C1 segment of cervical spinal cord (tissue), 14 donors: ENCODE measurements at places on chromosomes 12 and 14.

DNA sequence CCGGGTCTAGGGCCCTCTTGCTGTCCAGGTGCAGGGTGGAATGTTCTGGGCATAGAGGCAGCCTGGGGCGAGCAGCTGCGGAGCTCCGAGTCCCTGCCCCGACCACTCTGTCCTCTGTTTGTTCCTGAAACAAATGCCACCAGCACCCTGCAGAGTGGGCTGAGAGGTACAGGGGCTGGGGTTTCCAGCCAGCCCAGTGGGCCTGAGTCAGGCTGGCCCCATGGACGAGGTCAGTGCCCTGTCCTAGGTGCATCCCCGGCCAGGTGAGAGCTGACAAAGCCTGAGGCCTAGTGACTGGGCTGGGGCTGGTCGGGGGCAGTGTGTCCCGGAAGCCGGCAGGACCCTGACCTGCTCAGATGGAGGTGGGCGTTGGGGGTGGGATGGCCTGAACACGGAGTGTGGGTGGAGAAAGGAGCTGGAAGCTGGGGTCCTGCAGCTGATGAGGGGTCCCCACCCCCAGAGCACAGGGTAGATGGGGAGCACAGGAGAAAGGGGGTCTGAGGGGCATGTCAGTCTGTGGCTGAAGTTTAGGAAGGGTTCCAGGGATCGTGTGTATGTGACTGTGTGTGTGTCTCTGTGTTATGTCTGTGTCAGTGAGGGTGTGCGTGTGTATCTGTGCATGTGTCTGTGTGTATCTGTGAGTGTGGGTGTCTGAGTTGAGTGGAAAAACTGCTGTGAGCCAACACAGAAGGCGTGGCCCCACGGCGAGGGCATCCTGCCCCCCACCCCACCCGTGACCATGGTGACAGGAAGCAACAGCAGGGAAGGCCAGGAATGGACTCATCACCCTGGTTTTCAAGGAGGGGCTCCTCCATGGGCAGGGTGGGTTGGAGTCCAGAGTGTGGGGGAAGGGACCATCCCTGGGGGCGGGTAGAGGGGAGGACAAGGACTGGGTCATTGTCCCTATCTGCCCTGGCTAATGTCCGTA, 2.4 kb upstream of the CRIP1 start:
- DNase-seq: no peak

GRCh38 chr12:40011775-40012129, 94.1 kb downstream of the SLC2A13 start:
- DNase-seq: no peak

- no peak for DNase-seq
Observed at GRCh38 chr12:40634517-40635131, 57.6 kb upstream of the CNTN1 start.

DNA sequence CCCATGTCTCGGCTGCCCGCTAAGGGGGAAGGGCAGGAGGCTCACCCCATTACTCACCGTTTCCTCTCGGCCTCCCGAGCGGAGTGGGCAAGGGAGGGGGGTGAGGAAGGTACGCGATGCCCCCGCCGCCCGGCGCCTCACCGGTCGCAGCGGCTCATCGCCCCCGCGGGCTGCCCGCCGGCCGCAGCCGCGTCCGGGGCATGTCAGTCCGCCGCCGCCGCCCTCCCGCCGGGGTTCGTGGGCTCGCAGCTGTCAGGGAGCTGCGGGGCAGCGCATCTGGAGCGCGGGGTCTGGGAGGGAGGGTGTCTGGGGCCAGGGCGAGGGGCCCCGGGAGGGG, 461 bp downstream of the SLC8A3 start:
- DNase-seq: no peak

DNA sequence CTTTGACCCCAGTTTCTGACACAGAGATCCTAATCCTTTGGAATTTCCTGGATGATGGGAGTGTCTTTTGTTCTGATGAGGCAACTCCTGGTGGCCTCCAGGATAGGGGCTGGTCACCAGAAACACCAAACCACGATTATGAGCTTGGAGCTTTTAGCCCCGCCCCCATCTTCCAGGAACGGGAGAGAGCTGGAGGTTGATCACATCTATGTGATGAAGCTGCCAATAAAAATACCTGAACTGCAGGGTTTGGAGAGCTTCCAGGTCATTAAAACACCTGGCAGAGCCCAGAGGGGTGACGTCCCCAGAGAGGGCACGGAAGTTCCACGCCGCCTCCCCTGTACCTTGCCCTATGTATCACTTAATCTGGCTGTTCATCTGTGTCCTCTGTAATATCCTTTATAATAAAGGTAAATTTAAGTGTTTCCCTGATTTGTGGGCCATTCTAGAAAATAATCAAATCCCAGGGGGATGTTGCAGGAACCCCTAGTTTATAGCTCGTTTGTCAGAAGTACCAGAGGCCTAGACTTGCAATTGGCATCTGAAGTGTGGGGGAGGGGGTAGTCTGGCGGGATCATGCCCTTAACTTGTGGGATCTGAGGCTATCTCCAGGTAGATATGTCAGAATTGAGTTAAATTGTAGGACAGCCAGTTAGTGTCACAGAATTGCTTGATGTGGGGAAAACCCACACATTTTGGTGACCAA, 21.2 kb downstream of the APPL2 start:
- no peak for DNase-seq

DNA sequence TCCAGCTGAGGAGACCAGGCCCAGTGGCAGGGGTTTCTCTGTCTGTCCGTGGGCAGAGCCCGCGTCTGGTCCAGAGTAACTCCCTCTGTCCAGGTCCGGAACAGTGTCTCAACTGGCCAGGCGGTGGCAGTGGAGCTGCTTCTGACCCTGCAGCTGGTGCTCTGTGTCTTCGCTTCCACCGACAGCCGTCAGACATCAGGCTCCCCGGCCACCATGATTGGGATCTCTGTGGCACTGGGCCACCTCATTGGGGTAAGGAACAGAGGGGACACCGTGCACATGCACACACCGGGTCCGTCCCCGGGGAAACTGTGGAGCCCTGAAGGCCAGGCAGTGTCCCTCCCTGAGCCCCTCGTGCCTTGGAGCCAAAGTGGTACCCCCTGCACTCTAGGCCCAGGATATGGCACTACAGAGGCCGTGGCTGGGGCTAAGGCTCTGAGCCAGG, 1.5 kb downstream of the AQP6 start:
- DNase-seq: peak; percentile 38

DNA sequence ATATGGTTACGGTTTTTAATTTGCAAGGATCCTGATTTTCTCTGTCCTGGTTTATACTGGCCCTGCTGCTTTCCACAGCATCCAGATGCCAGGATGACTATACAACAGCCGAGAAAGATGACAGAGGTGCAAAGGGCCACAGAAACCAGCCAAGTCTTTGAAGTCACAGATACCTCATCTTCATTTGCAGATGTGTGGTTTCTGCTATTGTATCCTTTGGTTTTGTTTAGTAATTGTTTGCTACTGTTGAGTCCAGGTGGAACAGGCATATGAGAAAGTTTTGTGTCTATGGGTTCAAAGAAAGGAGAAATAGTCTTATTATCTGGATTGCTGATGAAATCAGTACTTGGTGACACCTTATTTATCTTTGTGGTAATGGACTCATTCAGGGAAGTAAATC, 17.3 kb upstream of the KLHL42 start:
- no peak for DNase-seq

DNA sequence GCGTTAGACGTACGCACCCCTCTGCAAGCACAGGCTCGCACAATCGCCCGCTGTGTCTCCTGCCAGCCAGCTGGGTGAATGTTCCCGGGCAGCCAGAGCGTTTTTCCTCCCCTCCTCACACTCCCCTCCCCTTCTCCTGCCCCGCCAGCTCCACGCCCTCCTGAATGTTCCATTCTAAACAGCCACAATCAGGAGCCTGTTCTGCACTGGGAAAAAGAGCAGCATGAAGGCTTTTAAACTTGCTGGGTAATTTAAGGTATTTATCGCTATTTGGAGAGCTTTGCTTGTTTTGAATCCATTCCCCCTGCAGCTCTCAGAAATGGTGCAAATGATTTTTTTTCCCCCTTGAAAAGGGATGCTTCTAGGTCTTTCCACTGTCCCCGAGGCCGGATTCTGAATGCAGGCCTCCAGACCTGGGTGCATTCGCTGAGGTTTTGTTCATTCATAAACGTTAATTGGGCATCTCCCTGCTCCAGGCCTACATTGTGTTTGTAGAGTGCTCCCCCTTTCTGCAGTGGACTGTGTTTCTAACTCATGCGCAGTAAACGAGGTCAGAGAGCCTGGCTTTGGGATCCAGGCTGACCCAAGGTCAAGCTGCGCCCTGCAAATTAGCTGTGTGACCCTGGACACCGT, 212.5 kb downstream of the CHST11 start:
- peak; percentile 88 for DNase-seq

- no peak for DNase-seq
Observed at GRCh38 chr12:38838056-38838850, 67.1 kb downstream of the CPNE8 start.

DNA sequence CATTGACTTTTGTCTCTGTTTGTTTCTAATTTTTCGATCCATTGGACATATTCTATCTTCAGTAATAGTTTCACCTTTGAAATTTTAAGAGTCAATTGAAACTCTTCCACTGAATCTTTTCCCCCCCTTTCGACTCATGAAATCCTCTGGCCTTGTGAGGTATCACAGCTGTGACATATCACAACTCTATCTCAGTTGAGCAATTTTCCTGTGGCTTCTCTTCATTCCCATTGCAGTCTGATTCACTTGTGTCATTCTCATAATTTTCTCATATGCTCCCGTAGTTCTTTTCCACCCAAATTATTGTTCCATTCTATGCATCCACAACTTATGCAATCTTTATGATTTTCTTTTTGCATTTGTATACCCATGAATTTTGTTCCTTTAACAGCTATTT, 261.6 kb downstream of the DACT1 start:
- DNase-seq: no peak

GRCh38 chr14:68526512-68527091, 266.3 kb downstream of the ZFP36L1 start:
- DNase-seq: no peak

- no peak for DNase-seq
Observed at GRCh38 chr12:125149160-125150108, 84.2 kb downstream of the AACS start.

- DNase-seq: no peak
Observed at GRCh38 chr14:54652188-54652587, 85.3 kb downstream of the SAMD4A start.

GRCh38 chr12:31325524-31325875, 450 bp downstream of the SINHCAF start:
- DNase-seq: no peak

GRCh38 chr14:72521045-72521444, 372.9 kb downstream of the DPF3 start:
- DNase-seq: no peak

DNA sequence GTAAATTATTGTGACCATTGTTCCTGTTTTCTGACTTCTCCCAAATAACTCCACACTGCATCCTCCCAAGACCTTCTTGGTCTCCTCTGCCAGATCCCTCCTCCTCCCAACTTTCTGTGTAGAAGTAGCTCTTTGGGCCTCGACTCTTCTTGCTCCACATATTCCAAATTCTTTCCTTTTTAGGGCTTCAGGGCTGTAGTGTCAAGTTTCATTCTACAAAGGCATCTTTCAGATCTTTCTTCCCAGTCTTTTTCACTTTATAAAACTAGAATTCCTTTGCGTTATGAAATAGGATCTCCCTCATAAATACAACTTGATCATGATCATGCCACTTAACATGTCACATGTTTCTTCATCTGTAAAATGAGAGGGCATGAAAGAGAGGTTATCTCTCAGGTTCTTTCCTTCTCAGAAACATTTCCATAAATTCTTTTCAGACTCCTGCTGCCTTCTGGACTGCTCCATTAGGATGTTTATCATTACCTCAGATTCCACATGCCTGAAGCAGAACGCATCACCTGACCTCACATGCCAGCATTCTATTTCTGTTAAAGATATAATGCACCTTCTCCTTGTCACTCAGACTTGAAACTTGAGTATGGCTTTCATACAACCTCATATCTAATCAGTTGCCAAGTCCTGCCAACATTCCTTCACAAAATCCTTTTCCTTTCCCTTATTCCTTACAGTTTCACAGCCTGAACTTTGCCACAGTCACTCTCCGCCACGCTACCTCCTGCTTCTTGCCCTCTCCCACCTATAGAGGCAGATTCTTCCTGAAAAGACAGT, 8.5 kb downstream of the SLC38A1 start:
- DNase-seq: no peak

GRCh38 chr14:20306079-20306423, 300 bp upstream of the TTC5 start:
- DNase-seq: no peak

DNA sequence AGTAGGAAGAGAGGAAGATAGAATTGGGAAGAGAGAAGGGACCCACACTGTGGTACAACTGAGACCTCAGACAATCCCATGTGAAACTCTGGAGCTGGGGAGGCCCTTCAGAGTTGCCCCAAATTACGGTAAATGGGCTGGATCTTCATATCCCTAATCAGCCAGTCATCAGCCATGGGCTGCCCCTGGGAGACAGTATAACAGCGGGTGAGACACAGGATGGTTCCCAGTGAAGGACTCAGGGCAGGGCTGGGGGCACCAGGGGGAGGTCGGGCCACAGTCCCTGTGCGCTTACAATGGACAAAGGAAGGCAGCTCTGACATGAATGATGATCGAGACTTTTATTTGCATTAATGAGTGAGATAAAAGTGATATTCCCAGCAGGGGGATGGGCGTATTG, 74.2 kb upstream of the BDKRB2 start:
- DNase-seq: no peak

- DNase-seq: no peak
Observed at GRCh38 chr14:85423889-85424288, 106.1 kb upstream of the FLRT2 start.

DNA sequence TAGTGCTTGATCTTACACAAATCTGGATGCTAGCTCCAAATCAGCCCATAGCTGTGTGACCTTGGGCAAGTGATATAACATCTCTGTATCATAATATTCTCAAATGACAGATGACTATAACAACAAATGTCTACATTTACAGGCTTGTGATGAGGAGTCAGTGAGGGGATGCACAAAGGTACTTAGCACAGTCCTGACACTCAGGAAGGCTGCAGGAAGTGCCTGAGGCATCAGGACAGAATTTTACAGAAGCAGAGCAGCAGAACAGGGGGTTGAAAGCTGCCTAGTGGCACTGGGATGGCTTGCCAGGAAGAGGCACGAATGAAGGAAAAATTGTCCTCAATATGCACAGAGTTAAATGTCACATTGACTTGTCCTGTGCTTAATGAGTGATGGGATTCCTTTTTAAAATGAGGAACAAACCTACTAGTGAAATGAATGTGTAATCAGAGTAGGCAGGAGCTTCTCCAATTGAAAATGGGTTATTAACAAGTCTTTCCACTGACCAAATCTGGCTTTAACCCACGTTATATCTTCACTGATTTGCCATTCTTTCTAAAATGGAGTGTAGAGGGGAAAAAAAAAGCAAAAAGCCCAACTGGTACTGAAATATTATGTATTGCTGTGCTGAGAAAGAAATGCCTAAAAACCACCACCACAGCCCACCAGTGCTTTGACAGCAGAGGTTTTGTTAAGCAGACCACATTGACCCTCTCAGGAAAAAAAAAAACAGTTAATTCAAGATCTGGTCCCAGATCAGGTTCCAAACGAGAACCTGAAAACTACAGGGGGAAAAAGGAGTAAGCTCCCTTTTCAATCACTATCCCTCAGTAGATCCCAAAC, 11.6 kb downstream of the BTG1 start:
- DNase-seq: no peak

- no peak for DNase-seq
Observed at GRCh38 chr12:115895247-115895646, 382.2 kb downstream of the MED13L start.
